ENCODE measurements at places on chromosomes 3 and 15.

- DNase-seq: no peak
These were observed 6.9 kb upstream of the PLSCR2 start for GRCh38 chr3:146476094-146476740.

DNA sequence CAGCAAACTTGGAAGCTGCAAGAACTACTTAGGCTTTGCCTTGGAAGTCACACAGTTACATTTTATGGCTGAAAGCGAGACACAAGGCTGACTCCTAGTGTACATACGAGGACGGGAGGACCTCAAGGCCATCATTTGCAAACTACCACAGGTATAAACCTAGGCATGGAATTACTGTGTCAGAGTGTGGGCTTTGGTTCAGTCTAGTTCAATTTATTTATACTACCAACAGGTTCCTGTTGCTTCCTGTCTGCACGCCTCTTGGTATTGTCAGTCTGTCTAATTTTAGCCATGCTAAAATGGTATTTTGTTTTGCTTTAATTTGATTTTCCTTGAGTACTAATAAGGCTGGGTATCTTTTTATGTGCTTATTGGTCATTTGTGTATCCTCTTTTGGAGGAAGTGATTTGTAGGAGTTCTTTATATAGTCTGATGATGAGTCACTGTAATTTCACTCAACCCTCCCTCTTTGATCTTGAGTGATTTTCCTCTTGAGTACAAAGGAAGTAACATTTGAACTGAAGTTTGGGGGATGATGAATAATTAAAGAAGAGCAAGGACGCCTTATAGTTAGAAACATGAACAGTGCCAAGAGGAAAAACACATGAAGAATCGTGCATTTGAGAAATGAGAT, 8.2 kb downstream of the ANKRD34C start:
- no peak for DNase-seq

- no peak for DNase-seq
These were observed 43.7 kb upstream of the ATP2C1 start for GRCh38 chr3:130850044-130850797.

DNA sequence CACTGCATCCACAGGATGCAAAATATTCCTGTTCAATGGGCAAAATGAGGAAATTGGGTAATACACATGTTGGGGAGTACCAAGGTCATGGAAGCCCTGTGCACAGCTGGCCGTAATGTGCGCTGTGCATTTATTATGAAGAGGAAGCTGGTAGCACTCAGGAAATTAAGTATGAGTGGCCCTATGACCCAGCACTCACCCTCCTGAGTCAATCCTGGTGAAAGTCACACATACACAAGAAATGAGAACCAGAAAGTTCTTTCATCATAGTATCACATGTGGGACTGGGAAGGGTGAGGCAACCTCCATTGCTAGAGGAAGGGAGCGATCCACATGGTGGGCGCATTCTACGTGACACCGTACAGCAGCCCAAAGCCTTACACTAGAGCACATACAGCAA, 11.4 kb upstream of the PRR20G start:
- DNase-seq: peak; percentile 39

DNA sequence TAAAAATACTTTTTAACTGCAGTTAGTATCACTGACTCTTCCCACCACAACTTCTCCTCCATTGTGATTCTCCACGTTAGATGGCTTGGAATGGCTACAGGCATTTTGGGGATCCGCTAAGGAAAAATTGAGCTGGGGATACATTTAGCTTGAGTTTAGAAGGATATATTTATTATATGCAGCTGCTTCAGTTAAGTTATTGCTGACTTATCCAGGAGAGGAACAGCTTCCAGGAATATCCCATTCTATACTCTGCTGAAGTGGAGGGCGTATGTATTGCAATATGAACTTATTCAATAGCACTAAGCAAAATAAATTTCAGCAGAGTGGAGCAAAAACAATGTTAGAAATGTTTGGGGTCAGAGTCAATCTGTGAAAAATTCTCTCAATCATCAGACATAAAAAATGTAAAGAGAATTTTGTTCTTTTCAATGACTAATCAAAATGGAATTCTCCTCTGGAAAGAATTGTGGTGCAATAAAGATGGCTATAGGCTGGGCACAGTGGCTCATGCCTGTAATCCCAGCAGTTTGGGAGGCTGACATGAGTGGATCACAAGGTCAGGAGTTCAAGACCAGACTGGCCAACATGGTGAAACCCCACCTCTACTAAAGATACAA, 84.7 kb downstream of the NCEH1 start:
- no peak for DNase-seq

DNA sequence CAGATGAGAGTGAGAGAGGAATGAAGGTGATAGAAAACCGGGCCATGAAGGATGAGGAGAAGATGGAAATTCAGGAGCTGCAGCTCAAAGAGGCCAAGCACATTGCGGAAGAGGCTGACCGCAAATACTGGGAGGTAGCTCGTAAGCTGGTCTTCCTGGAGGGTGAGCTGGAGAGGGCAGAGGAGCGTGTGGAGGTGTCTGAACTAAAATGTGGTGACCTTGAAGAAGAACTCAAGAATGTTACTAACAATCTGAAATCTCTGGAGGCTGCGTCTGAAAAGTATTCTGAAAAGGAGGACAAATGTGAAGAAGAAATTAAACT, 88.9 kb downstream of the EOMES start:
- no peak for DNase-seq

DNA sequence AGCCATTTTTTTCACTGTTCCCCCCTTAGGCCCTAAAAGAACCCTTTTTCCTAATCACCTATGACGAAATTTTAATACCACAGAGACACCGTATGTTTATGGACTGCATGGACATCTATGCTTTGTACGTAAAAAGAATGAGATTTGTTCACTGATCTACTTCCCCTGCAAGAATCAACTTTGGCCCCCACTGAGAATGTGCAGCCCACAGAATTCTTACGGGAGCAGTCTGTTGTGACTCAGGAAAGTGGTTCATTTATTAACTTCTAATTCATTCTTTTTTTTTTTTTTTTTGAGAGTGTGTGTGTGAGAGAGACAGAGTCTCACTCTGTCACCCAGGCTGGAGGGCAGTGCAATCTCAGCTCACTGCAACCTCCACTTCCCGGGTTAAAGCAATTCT, 17.6 kb downstream of the EIF4E3 start:
- no peak for DNase-seq

GRCh38 chr3:112965656-112966055, 9.2 kb downstream of the CD200R1 start:
- DNase-seq: no peak

DNA sequence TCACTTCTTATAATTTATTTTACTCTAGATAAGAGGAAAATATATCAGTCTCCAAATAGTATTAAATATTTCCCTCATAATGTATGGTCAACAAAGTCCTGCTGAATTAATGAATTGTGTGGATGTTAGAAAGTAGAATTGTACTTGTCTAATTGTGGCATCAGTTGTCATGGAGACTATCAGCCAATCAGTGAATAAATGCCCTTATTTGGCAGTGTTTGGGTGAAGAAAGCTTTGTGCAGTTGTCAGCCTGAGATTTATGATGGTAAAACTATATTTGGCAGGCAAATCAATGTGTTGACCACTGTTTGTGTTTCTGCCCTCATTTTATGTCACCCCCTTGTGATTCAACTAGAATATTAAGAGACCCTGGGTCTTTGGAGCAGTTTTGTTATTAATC, 293.6 kb upstream of the MDFIC2 start:
- DNase-seq: no peak

DNA sequence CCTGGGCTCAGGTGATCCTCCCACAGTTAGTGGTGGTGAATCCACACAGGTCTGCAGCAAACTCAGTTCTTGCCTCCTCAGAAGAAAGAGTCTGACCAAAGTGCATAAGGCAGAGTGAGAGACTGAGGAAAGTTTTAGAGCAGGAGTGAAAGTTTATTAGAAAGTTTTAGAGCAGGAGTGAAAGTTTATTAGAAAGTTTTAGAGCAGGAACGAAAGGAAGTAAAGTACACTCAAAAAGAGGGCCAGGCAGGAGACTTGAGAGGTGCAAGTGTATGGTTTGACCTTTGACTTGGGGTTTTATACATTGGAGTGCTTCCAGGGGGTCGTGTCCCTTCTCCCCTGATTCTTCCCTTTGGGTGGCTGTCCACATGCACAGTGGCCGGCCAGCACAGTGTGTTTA, 84.2 kb downstream of the LSM3 start:
- DNase-seq: no peak

- DNase-seq: peak; percentile 43
These were observed 37.2 kb downstream of the WHAMM start for GRCh38 chr15:82846621-82847020.

All from lower leg skin (tissue), 4 donors.